MV-4-11 (cell line): ENCODE measurements at places on chromosomes 5 and 9.
A peak's percentile ranks its signal among the peaks of the same experiment; 100 is the strongest.

- peak; percentile 38 for DNase-seq
Observed at GRCh38 chr9:118522093-118523028, 818.2 kb downstream of the TLR4 start.

DNA sequence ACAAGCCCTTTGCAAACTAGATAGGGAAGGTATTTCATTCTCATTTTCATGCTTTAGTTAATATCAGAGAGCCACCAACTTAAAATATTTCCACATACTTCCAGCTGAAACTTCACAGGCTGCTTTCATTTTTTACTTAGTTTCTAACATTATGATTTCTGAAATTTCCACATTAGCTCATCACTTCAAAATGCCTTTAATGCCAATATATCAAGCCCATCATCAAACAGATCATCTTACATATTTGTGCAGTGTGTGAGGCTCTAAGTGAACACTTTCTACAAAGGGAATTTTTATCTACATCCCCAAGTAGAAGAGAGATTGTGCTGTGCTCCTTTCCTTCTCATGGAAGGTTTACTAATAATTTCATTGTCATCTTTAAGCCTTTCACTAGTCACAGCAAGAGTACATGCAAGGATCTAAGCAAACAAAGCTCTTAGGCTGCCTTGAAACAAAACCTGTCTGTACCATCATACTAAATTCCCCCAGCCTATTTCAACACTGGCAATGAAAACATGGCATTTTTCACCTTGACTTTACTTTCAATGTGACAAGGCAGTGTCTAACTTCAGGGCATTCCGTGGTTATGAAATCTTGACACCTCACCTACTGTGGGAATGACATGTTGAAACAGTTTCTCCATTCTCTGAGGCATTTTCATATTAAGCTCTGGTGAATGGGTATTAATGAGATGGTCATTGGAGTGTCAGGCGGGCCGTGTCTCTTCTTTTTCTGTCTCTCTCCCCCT is 45.4 kb downstream of the PPP2R2B start:
- no peak for DNase-seq

GRCh38 chr5:142486581-142486980 is 161.8 kb upstream of the SPRY4 start:
- DNase-seq: peak; percentile 31

DNA sequence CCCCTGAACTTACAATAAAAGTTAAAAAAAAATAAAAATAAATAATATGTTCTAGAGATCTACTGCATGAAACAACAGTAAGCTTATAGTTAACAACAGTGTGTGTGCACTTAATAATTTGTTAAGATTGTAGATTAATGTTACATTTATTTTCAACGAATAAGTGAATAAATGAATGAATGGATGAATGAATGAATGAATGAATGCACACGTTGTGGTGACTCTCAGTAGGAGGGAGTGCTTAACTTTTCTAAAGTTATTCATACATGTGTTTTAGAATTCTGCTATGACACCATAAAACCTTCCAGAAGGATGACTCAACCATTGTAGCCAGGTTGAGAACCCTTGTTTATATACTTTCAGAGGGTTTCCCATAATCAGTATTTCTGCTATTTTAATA is 1269.4 kb upstream of the CDH6 start:
- DNase-seq: no peak

DNA sequence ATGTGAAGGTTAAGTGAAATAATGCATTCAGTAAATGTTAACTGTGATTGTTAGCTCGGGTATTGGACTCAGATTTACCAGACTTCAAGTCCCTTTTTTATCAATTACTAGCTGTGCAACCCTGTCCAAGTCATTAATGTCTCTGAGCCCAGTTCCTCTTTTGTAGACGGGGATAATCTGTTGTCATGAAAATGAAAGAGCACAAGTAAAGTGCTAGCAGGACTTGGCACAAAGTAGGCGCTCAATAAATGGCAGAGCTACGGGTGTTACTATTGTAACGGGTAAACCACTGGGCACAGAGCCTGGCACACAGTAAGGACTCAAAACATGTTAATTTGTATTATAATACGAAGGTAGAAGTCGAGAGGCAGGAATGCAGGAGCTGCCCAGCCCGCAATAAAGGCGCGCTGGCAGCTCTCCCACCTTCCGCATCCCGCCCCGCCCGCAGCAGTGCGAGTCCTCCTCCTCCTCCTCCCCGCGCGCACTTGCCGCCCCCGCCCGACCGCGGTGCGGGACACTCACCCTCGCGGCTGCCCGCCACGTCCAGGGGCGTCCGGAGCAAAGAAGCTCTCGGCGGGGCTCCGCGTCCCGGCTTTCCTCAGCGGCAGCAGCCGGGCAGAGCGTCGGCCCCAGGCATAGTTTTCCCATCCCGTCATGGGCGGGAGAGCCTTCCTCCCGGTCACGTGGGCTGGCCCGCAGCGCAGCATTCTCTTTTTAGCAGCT is at the start of gene C1QTNF2:
C1QTNF2 (minus strand) TSS at position 637 of the 723 bp plus-strand sequence. CDS start 15,615 bp downstream, outside the sequence.
- peak; percentile 25 for DNase-seq

GRCh38 chr9:132040808-132041207 is 38.9 kb downstream of the MED27 start:
- peak; percentile 18 for DNase-seq

DNA sequence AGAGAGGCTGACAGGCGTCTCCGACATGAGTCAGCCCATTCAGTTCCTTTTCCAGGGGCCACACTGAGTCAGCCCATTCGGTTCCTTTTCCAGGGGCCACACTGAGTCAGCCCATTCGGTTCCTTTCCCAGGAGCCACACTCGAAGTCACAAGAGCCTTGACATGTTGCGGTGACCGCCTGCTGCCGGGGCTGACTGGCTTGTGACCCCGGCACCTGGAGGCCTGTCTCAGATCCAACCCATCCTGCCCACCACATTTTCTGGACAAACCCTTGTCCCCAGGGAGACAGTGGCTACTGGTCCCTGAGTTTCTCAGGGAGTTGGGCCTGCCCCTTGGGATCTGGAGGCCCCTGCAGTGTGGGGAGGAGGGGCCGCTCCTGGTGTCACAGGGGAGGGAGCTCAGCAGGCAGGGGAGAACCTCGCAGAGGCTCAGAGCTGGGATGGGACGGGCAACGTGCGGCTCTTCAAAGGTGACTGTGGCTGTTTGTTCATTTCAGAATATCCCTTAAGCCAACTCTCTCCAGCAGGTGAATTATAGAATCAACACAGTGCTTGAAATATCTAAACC is 40.5 kb upstream of the LPCAT1 start:
- DNase-seq: peak; percentile 93

DNA sequence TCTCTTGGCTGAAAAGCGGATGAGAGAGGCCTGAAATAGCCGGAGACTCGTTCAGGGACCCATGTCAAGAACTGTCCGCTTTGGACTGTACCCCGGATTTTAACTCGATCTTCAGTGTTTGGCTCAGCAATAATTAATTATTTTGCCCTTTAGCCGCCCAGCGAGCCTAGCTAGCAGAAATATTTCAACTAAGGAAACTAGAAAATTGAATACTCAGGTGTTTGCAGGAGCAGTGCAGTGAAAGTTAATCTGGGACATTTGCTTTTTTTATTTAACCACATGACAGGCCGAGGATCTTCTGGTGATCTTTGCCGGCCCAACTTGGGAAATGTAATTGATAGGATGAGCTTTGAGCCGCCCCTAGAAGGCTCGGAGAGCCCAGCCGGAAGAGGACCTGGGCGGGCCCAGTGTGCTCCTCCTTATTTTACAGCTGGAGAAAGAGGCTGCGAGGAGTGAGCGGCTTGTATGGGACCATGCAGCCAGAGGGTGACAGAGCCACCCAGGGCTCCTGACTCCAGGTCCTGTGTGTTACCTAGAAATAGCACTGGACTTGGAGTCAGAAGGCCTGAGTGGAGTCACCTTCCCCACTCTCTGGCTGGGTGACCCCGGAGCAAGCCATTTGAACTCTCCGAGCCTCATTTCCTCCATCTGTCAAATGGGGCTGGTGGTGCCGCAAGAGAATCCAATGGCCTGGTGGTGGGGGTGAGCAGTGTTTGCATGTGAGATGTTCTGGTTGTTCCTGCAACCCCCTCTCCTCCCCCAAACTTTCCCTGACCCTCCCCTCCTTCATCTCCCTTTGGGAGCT is 2.4 kb downstream of the PPARGC1B start:
- DNase-seq: no peak

- no peak for DNase-seq
Observed at GRCh38 chr5:111511831-111512374, 432 bp downstream of the STARD4 start.

DNA sequence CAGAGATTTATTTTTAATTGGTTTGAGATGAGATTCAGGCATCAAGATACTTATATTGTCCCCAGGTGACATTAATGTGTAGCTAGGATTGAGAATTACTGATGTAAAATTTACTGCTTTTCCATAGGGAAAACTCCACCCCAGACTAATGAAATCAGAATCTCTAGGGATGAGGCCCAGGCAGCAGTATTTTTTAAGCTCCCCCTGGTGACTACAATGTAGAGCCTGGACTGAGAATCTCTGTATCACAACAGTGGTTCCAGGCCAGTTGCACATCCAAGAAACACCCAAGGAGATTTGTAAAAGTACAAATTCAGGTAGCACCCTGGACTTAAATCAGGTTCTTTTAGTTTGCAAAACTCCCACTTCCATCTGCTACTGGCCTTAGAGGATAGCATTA is 185.7 kb downstream of the MARCHF11 start:
- DNase-seq: no peak

DNA sequence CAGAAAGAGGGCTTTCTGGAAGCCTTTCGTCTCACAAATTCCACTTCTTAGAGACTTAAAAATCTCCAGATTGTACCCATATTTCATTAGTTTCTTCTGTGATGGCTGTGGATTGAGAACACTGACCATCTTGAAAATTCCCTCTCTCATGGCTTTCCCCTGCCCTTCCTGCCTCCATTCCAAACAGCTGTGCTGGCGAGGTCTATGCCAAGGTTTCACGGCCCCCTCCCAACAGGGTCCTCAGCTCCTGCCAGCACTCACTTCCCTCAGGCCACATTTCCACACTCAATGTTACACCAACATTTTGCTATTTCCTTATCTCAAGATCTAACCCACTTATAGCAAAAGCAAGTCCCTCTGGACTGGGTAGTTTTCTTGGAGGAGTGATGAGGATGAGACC is 40.3 kb upstream of the EQTN start:
- no peak for DNase-seq

- DNase-seq: peak; percentile 3
Observed at GRCh38 chr5:88746438-88746882, 136.5 kb downstream of the MEF2C start.

GRCh38 chr5:173825215-173825865 is 62.8 kb upstream of the CPEB4 start:
- no peak for DNase-seq

DNA sequence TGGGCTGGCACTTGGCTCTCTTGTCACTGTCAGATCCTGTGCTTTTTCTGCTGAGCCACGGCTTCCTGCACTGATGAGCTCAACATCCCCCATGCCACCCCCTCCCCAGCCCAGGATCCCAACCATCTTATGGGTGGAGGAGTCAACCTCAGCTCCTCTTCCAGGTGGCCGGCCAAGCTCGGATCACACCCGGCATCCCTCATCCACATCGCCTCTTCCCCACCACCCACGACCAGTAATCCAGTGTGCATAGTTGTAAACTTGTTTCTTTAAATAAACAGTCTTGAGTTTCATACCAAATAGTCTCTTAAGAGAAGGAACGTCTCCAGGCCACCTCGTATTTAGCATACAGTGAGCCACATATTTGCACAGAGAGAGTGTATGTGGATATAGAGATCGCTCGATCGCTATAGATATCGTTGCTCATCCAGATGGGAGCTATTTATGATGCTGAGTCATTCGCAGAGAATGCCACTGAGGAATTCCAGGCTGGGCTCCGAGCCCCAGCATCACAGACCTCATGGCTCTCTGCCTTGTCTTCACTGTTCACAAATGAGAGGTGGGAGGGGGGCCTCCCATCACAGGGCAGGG is 61.8 kb upstream of the CPLX2 start:
- no peak for DNase-seq

DNA sequence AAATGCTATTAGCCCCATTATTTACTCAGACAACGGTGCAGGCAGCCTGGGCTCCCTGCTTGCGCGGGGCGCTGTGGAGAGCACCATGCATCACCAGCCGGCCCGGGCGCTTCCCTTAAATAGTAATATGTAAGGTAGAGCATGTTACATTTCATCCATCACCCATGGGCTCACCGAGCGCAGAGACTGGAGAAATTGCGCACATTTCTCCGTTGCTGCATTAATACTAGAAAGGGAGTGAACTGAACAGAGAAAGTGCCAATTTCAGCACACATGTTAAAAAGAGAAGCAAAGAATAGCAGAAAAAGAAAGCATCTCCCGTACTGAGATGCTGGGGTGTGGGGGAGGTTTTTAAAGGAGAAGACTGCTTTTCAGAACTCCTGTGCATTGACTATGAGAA is 400.3 kb downstream of the ZSWIM6 start:
- DNase-seq: no peak

DNA sequence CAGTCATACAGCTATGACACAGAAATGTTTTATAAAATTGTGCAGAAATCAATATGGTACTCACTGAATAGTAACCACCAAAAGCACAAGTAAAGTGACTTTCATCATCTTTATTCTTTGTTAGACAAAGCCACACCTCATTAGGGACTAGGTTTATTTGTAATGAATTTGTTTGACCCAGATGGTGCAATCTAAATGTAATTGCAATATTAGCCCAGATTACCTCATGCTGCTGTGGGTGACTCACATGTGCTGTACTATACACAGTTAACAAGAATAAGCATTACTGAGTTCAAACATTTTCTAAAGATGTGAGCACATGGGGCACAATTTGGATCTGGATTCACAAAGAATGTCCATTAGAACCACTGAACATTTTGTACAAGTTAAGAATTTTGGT is 759.3 kb upstream of the TYRP1 start:
- DNase-seq: no peak

- DNase-seq: no peak
Observed at GRCh38 chr5:94736498-94736897, 118.0 kb downstream of the SLF1 start.

DNA sequence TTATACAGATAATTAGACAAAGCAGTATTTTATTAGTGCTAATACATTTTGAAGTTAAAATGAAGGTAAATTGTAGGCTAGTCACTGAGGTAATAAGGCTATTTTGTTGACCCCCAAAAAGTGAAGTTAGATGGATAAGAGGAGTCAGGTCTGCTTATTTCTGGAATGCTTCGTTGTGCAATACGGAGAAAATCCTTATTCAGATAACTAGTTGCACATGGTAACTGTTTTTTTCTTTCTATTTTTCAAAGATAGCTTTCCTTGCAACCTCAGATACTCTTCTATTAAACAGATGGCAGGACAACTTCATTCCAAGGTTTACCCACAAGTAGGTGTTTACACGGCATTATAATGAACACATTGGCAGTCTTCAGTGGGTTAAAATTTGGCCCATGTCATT is 101.1 kb downstream of the TMEM174 start:
- DNase-seq: no peak

DNA sequence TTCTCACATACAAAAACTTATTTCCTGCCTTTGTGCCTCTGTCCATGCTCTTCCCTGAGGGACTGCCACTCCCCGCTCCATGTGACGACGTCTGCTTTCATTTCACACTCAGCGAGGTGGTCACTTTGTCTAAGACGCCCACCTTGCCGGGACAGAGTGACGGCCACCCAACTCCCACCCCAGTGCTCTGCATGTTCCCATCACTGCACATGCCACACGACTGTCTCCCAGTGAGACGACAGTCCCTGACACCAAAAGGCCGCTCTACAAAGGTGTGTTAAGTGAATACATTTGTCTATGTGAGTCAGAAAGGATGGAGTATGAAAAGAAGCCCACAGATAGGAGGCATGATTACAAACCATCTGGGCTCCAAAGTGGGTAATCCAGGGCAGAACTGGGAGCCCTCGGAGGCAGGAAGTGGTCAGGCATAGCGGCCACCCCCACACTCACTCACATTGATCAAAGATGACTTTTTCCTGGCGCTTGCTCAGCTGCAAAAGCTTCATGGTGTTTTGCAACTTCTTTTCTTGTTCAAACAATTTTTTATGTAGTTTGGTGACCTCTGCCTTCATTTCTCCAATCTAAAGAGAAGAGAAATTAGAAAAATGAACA is 185.8 kb downstream of the CDK5RAP2 start:
- peak; percentile 92 for DNase-seq
